ENCODE measurements at places on chromosomes 1 and 21.

GRCh38 chr1:205497351-205497750 lies 7.1 kb upstream of the CDK18 start:
- DNase-seq, result no peak

DNA sequence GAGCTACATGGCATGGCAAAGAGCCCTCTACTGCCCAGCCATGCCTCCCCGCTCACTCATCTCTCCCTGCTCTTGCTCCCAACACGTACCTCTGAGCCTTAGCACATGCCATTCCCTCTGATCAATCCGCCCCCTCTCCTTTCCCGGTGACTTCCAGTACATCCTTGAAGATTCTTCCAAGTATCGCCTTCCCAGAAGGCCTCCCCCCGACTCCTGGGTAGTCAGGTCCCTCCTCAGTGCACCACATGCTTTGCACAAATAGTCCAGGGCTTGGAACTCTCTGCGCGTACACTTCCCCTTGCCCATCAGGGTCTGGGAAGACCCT lies 77.0 kb upstream of the IFFO2 start:
- DNase-seq, result no peak

- DNase-seq, result no peak
Measured at GRCh38 chr1:227370533-227371254, 52.4 kb upstream of the CDC42BPA start.

DNA sequence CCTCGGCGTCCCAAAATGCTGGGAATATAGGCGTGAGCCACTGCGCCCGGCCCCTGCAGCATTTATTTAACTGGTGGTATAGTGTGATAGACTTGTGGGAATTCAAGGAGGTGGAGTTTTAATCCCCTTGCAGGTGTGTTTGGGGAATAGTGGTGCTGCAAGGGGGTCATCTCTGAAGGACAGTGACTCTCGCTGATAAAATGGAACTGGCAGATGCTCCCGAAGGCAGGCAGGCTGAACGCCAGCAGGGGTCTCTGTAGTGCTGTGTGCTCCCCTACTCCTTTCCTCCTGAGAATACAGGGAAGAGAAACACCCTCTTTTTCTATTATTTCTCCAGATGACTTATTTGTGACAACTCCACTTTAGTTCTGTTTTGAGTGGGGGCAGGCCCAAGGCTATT lies 4.0 kb downstream of the OSCP1 start:
- DNase-seq, result peak; percentile 27

GRCh38 chr1:161725908-161726472 lies 4.6 kb downstream of the FCRLB start:
- peak; percentile 46 for DNase-seq

DNA sequence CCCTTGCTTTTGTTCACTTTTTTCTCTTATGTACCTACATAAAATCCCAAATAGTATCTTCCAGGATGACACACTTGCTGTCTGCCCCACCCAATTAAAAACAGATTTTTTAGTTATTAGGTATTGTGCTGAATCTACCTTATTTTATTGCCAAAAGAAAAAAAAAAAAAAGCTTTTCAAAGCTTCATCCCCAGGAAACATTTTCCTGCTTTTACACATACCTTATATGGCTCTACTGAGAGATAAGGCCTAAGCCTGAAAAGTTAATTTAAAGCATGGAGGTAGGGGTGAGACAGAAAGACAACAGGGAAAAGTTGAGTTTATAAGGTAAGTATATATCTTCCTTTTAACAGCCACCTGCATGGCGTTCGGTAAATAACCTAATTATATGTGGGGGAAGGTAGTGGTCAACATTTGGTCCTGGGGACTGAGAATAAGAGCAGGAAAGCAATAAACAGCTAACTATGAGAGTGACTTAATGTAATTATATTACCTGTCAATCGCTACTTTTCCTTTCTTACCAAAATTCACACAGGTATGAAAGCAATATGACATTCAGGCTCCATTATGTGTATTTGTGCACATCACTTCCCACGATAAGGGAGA lies 54.6 kb upstream of the BOLA1 start:
- DNase-seq, result no peak

DNA sequence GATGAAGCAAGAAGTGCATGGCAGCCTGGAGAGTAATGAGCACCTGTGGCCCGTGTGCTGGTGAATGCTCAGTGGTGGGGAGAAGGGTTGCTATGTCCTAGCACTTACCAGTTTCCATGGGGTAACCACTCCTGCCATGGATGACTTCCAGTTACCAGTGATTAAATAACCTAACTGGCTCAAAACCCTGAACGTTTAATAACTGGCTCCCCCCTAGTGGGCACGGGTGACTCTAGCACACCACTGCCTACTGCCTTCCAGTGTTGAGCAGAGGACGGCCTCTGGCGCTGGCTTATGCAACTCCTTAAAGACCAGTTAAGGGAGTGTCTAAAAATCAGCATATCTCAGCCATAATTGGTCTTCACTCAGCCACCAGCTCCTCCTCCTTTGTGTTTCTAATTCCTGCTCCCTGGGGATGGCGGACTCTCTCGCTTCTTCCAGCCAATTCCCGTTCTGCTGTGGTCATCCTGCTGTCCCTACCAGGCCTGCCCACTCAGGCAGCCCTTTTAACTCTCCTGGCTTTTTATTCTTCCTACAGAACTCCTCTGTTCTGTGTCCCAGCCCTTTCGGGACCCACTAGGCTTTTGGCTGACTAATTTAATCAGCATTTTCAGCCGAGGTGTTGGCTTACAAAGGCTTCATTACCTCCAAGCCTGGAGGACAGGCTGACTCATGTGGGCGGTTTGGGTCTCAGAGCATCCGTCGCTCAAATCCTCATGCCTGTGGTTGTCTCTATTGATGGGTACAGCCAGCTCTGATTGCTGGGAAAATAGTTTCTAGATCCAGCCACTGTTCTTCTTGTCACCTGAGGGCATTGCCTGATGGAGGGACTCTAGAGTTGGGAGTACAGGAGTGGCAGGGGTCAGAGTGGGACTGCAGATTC lies 332.4 kb downstream of the CAMTA1 start:
- DNase-seq, result no peak

- no peak for DNase-seq
Measured at GRCh38 chr1:15236746-15237145, 10.3 kb upstream of the FHAD1 start.

DNA sequence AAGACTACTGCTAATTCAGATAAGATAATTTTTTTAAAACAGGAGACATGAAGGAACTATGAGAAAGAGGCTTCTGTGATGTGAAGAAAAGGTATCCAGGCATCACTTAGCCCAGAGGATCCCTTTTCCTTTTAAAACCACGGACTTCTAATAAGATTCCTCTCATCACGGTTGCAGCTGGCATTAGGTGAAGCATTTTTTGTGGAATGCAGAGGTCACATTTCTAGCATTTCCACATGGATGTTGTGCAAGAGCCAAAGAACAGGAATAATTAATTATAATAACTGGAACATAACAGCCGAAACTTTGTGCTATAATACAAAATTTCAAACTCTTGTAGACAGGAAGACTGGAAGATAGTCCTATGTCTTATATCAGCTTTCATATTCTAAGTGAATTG lies 27.6 kb downstream of the CYP2J2 start:
- no peak for DNase-seq

DNA sequence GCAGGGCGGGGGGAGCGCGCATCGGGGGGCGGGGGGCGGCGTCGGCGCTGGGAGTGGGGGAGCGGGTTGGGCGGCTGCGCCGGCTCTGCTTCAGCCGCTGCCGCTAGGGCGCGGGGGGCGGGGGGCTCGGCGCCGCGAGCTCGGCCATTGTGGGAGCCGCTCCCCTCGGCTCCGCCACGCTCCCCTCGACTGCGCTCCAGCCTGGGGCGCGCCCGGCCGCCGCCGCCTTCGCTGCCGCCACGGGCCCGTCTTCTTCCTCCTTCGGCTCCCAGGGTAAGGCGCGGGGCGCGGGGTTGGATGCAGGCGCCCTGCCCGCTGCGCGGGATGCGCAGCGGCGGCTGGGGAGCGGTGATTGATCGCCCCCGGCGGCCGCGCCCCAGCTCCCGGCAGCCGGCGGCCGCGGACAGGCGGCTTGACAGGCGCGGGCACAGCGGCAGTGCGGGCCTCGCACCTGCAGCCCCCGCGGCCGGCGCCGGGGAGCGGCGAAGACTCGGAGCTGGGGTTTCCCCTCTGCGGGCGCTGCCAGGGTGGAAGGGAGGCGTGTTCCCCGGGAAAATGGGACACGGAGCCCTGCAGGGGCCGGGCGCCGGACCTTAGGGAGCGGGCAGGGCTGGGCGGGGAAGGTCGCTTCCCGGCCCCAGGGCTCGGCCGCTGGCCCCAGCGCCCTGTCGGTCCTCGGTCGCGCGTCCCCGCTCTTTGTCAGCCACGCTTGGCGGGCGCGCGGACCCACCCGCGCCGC lies 55.3 kb downstream of the NDUFS5 start:
- peak; percentile 38 for DNase-seq

DNA sequence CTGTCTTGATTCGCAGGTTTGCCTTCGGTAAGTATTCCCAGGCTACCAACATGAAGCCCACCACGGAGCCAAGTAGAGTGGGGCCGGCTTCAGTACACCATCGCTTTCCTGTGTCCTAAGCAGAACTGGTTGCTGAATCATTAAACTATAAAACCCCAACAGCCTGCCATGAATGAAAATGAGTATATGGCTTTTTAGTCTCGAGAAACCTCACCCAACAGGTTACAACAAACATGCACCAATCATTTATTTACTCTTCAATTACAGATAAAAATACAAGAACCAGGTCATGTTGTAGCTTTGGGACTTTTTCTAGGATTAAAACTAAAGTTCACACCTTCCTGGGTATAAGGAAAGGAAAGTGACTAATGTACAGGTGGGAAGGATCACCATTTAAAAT lies 7.6 kb downstream of the TMPRSS2 start:
- DNase-seq, result no peak
